Stimulated activated CD8-positive, alpha-beta memory T cell treated with anti-CD3 and anti-CD28 coated beads, Interleukin-4, amount 100 ng/mL, for 1 hour (primary cell): ENCODE measurements at places on chromosomes 5 and 9.

- no peak for DNase-seq
Measured at GRCh38 chr9:132560616-132561202, 21.7 kb upstream of the BARHL1 start.

- no peak for DNase-seq
Measured at GRCh38 chr5:134581241-134581981, 51.2 kb downstream of the SAR1B start.

GRCh38 chr9:110083866-110084265, 124.1 kb downstream of the C9orf152 start:
- no peak for DNase-seq

GRCh38 chr9:93580654-93581380, 4.4 kb downstream of the PHF2 start:
- DNase-seq, result no peak

DNA sequence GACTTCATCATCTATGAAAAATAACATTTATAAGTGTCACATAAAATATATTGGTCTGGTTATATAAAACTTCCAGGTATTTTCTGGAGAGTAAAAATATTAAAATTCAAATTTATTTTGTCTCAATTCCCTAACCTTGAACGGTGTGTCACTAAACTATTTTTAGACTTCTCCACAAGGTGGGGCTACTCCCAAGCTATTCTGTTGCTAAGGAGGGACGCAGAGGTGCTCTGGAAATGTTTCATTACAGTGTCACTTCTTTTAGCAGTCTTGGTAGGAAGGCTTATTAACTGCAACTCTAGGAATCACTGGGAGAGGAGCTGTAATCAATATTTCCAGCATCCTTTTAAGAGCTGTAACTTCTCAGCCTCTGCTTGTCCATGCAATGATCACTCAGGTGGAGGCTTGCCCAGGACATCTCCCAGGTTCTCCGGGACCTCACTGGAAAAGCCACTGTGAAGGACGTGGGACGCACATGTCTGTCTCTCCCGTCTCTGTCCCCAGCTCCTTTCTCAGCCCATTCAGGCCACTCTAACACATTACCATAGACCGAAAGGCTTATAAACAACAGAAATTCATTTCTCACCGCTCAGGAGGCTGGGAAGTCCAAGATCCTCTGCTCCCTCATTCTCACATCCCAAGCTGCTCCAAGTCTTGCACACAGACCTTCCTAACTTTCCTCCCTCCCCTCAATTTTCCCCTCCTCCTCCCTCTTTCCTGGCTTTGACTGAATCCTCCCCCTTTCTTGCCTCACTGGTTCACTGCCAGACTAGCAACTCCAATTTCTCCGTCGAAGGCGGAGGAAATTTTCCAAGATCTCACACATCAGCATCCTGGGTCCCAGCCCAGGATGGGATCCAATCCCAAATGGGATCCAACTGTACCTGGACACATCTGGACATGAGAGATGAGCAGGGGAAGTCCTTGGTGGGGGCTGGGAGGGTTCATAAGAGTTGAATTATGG, 32.7 kb upstream of the DNAH5 start:
- DNase-seq, result no peak

GRCh38 chr9:134614256-134614655, 27.3 kb upstream of the COL5A1 start:
- DNase-seq, result no peak

- DNase-seq, result no peak
Measured at GRCh38 chr9:89603767-89604665, 796 bp upstream of the GADD45G start.

GRCh38 chr5:53167836-53168235, 58.3 kb upstream of the MOCS2 start:
- no peak for DNase-seq

DNA sequence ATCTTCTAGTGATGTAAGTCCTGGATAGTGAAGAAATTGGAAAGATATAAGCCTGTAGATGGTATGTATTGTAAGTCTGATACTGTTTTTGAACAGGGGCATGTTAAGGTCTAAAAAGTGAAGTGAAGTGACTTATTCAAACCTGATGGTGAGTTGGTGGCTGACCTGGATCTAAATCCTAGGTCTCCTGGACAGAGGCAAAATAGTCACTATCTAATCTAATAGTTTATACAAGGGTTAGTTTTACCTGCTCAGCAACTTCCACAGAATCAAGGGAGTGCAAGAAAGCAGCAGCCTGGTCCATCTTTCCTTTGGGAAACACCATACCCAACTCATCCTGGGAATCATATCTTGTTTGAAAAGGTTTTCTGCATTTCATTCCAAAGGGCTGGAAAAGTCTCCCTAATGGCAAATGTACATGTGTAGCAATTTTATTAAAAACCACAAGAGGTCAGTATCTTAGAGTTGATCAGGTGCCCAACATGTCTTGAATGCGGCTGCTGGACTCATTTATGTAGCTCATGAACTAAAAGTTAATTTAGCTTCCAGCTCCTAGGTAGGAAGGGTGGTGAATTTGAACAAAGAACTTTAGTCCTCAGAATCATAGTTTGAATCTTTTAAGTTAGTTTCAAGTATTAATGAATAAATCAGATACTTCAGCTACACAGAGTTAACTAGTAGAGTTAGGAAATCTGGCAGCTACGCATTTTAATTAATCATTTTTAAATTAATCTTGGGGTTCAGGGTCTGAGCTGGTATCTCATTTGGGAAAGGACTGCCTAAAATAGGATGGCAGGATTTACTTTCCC, 26.0 kb downstream of the SKP2 start:
- no peak for DNase-seq

DNA sequence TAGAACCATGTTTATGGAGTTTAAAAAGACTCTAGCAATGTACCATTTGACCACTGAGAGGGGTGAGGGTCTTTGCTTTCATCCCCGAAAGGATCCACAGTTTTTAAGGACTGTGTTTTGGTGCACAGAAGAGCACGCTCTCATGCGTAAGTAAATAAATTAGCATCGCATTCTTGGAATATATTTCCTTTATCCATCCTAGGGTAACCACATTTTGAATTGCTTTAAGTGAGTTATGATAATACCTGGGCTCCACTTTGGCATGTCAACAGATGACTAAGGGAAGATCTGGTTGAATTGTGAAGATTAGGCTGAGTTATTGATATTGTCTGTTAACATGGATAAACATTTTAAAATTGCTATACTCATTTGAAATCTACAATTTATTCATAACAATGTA, 89.4 kb upstream of the EDIL3 start:
- DNase-seq, result no peak

GRCh38 chr5:178695556-178695955, 34.9 kb downstream of the ZNF354A start:
- no peak for DNase-seq

- DNase-seq, result no peak
Measured at GRCh38 chr5:57258052-57258451, 84.2 kb downstream of the GPBP1 start.

DNA sequence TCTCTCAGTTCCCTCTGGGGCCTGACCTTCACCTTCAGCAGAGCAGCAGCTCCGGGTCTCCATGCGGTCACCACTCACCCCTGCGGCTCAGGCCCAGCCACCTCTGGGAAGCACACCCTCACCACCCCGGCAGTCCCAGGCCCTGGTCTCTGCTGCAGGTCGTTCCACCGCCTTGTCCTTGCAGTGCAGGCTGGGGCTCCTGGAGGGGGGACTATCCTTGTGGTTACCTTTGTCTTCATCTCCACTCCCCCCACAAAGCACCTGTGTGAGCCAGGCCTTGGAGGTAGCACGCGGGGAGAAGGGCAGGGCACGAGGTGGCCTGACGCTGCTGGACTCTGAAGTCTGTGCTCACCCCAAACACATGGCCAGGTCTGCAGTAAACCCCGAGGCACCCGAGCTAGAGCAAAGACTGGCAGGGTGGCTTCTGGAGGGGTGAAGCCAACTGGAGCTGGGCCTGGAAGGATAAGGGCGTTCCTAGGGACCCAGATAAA, 33.2 kb upstream of the RXRA start:
- DNase-seq, result no peak

DNA sequence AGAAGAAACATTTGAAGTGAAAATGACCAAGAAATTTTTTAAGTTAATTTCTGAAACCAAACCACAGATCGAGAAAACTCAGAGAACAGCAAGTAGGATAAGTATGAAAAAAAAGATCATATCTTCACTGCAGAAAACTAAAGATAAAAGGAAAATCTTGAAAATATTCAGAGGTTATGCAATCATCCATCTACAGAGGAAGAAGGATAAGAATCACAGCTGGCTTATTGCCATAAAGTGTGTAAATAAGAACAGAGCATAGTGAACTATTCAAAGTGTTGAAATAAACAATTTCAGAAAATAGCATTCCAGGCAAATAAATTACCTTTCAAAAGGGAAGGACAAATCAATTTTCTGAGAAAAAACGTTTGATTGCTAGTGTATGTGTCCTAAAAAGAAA, 1191.7 kb upstream of the CDH6 start:
- no peak for DNase-seq

DNA sequence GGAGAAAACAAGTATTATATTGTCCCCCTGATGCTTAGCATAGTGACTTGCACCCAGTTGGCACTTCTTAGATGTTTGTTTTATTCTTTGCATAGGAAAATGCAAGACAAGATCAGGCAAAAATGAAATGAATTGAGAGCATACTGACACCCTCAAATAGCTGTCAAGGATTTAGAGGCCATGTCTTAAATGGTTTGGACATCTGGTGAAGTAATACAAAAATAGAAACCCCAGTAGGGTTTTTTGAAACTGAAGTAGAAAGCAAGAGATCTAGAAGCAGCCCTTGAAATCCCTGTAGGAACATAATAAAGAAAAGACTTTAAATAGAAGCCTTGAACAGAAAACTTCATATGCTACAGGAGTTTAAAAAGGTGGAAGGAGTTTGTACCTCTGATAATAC, 174.3 kb downstream of the ANXA1 start:
- DNase-seq, result no peak

DNA sequence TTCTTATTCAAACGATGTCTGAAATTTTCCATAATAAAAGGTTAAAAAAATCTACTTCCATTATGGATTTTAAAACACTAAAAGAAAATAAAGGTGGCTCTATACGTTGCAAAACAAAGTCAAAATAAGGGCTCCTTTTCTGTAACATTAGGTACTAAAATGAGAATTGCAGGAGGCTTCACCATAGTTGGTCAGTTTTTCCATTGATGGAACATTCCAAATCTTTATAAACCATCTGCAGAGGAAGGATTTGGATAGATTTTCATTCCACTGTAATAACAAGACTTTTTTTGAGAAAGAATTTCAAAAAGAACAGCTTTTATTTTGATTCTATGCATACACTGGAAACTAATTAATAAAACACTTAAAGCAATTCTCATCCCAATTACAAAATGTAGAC, 145.6 kb downstream of the LURAP1L start:
- no peak for DNase-seq

- DNase-seq, result no peak
Measured at GRCh38 chr5:39197556-39197955, 21.8 kb downstream of the FYB1 start.

- DNase-seq, result no peak
Measured at GRCh38 chr5:27171761-27172261, 133.4 kb upstream of the CDH9 start.

GRCh38 chr5:52837591-52838001, 49.9 kb downstream of the ITGA1 start:
- DNase-seq, result no peak

DNA sequence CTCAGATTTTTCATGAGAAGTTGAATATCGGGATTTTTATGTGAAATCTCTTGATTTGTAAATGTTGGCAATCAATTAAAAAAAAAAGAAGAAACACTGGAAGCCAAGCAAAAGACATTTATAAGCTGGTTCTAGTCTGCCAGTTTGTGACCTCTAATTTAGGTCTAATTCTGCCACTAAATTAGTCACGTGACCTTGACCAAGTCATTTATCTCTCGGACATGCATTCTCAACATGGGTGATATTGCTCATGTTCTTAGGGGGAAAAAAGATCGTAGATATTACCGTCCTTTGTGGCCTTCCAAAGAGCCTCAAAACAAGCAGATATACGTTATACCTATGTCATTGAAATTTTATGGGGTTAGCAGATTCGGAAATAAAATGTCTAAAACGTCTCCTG, 52.9 kb upstream of the PTPDC1 start:
- no peak for DNase-seq

DNA sequence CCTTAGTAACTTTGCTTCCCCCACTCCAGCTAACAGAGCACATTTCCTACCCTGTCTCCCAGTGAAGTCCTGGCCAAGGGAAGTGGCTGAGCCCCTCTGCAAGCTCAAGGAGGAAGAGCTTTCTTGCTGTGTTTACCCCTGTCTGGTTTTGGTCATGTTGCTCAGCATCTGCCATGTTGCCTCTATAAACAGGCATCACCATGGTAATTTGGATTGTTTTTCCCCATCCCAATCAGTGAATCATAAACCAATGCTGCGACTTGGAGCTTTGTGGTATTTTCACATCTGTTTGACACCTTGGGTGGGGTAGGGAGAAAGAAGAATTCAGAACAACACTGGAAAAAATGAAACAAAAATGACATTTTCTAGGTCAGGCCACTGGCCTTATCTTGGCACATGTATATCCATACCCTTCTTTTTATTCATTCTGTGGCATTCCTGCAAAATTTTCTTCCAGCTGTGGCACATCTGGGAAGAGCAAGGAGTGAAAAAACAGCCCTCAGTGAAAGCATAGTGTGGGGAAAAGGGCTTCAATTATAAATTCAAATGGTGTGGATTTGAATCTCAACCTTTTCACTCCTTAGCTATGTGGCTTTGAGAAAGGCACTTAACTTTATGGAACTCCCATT, 42.5 kb downstream of the SLIT3 start:
- DNase-seq, result no peak

- DNase-seq, result no peak
Measured at GRCh38 chr5:114363837-114364236, 2.0 kb downstream of the KCNN2 start.

DNA sequence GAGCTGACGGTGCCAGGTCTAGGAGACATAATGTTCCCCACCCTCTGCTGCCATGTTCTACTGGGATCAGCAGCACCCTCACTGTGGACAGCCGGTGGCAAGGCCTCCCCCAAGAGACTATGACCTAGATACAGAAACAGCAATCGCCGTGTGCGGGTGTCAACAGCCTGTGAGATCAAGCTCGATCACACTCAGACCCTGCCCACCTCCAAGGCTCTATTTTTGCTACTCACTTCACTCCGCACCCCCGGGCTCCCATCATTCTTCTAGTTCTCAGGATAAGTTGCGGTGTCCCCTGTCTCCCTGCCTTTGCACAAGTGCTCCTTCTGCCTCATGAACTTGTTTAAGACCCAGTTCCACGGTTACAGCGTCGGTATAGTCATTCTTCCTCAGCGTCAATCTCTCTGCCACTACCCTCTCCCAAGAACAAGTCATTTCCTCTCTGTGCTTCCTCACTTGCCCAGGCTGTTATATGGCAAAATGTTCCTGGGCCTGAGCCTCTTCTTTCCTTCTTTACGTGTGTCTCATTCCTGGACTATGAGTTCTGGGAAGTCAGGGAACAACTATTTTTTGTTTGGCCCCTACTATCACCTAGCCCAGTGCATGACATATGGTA, 5.4 kb upstream of the DOCK8 start:
- DNase-seq, result no peak

- DNase-seq, result no peak
Measured at GRCh38 chr9:88429595-88430430, 41.6 kb downstream of the SPIN1 start.

DNA sequence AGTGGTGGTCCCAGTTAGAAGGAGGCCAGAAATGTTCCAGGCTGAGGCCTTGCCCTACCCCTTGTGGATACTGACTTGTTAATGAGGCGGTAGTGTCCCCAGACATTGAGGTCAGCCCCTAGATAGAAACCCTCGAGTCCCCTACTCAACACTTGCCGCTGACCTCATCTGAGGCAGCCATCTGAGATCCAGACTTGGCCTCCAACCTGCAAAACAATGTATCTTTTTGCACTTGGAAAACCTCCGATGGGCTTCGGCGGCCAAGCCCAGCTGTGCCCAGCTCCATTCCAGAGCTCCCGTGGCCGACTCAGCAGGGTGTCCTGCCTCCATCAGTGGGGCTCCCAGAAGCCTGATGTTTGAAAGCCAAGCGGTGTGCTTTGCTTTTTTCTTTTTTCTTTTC, 122.1 kb downstream of the WNK2 start:
- DNase-seq, result no peak
